ENCODE measurements at places on chromosomes 3 and 15.

DNA sequence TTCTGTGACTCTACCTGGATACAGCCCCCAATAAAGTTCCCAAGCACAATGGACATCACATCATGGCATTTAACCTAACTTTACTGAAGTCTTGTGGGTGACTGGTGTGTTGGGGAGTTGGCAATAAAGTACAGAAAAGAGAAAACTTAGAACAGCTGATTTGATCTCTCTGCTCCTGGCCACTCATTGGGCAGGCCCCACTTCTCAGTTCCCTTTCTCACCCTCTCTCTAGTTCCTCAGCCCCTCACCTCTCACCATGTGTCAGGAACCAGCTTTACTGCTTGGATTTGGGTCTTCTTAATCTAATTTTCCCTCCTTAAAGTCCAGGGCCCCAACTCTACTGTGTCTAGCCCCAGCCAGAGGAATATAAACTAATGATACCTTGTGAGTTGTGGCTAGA lies 713 bp upstream of the MUC13 start:
- DNase-seq, result no peak

GRCh38 chr3:134874737-134875413 lies 79.8 kb downstream of the EPHB1 start:
- DNase-seq, result no peak

GRCh38 chr3:150015901-150016300 lies 45.2 kb upstream of the PFN2 start:
- DNase-seq, result no peak

- peak; percentile 29 for DNase-seq
Measured at GRCh38 chr15:57472861-57473260, 96.6 kb downstream of the CGNL1 start.

- DNase-seq, result no peak
Measured at GRCh38 chr15:31607656-31608055, 281.0 kb downstream of the KLF13 start.

DNA sequence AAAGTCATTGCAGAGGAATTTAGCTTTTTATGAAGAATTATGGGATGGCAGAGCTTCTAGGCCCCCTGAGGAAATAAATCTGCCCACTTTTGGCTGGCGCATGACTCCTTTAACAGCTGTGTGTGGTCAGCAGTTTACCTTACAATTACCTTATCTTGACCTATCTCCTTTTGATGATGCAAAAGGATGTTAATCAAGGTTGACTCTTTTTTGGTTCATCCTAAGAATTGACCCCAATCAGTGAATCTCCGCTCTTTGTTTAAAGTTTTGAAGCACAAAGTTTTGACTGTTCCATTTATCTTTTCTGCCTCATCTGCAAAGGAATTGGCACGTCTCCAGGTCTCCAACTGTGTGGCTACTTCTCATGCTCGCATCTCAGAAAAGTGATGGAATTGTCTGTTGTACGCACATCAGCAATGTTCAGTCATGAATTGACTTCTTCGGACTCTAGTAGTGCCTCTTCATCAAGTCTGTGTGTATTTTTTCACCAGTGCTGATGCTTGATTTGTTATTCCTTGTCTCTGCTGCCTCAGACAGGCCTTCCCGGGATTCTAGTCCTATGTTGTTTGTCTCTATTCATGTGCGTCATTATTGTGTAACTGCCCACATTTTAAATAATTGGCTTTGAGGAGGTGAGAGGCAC lies 196.2 kb upstream of the CFAP20DC start:
- peak; percentile 22 for DNase-seq

DNA sequence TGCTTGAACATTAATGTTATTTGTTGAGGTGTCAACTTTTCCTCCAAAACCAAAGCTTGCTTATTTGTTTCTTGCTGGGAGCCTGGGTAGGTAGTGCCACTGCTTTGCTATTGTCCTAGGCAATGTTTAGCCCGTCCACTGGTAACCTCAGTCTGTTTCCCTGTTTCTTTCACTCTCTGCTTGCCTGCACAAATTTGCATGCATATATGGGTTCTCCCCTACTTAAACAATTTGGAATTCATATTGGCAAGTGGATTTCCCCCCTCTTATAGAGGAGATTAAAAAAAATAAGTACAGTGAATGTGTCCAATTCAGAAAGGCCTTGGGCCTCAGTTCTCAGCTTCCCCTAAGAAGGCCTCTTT lies 45.0 kb upstream of the BOC start:
- no peak for DNase-seq

DNA sequence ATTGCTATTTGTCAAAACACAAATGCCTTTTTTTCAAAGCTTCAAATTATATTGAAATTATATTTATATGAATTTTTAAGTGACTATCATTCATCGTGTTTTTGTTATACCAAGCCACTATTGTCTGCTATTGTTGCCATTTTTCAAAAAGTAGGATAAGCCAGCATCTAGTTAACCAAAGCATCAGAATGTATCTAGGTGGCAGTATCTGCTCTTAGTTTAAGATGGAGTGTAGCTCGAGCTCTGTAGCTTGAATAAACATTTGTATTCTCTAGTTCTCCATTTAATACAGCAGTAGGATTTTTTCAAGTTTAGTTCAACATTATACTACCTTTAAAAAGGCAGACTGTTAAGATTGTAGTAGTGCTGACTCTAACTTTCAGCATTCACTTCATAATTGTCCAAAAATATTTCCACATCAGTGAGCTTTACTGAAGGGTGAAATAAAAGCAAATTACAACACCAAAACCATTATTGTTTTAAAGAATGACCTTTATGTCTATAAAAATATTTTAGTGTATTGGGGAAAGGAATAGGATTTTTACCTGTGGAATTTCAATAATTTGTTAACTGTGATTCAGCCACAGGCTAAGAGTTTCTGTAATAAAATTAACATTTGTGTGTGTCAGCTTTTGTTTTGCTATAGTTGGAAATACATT lies 19.6 kb upstream of the C15orf61 start:
- DNase-seq, result peak; percentile 26

DNA sequence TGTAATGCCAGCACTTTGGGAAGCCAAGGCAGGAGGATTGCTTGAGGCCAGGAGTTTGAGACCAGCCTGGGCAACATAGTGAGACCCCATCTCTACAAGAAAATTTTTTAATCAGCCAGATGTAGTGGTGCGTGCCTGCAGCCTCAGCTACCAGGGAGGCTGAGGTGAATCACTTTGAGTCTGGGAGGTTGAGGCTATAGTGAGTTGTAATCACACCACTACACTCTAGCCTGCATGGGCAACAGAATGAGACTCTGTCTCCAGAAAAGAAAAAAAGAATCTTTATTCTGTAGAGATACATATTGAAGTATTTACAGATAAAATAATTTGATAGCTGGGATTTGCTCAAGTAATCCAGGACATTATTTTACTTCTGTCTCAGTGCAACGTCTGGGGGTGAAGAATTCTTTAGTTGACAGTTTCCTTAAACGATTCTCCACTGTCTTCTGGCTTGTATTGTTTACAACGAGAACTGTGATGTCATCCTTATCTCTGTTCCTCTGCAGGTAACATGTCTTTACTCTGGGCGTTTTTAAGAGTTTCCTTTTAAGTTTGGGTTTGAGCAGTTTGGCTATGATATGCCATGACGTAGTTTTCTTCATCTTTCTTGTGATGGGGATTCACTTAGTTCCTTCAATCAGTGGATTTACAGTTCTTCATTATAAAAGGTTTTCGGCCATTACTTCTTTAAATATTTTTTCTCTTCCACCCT lies 26.3 kb downstream of the KPNA1 start:
- no peak for DNase-seq

- no peak for DNase-seq
Measured at GRCh38 chr3:18415167-18415566, 10.0 kb downstream of the SATB1 start.

DNA sequence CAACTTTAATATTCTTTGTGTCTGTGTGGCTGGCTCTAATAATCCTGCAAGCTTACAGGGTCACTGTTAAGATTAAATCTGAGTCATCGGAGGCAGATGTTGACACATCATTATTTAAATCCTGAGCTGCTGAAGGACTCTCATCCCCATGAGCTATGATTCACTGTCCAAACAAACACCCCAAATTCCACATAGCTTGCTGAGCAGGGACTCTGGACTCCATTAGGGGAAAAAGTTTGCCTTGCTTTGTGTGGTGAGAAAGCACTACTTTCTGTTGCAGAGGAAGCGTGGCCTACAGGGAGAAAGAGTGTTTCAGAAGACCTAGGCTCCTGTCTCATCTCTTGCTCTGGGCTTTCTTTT lies 213.7 kb downstream of the PDCD6IP start:
- DNase-seq, result peak; percentile 98

DNA sequence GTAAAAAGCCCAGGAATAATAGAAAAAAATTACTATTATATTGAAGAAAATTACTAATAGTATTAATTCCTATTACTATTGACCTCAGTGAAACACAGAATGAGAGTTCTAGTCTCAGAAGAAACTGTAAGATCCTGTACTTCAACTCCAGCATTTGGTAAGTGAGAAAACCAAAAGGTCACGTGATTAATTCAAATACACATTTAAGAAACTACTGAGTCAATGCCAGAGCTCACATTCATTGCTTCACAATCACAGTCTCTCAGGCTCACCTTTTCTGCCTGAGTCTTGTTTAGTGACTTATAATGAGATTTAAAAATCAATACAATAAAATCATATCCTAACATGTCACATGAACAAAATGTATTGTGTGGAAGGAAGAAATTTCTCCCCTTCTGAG lies 556.1 kb downstream of the FGF12 start:
- no peak for DNase-seq

GRCh38 chr15:26070095-26070532 lies 207.0 kb upstream of the ATP10A start:
- DNase-seq, result no peak

- no peak for DNase-seq
Measured at GRCh38 chr3:59963676-59964075, 913.9 kb upstream of the CFAP20DC start.

- peak; percentile 92 for DNase-seq
Measured at GRCh38 chr15:57323806-57324589, 52.3 kb upstream of the CGNL1 start.

DNA sequence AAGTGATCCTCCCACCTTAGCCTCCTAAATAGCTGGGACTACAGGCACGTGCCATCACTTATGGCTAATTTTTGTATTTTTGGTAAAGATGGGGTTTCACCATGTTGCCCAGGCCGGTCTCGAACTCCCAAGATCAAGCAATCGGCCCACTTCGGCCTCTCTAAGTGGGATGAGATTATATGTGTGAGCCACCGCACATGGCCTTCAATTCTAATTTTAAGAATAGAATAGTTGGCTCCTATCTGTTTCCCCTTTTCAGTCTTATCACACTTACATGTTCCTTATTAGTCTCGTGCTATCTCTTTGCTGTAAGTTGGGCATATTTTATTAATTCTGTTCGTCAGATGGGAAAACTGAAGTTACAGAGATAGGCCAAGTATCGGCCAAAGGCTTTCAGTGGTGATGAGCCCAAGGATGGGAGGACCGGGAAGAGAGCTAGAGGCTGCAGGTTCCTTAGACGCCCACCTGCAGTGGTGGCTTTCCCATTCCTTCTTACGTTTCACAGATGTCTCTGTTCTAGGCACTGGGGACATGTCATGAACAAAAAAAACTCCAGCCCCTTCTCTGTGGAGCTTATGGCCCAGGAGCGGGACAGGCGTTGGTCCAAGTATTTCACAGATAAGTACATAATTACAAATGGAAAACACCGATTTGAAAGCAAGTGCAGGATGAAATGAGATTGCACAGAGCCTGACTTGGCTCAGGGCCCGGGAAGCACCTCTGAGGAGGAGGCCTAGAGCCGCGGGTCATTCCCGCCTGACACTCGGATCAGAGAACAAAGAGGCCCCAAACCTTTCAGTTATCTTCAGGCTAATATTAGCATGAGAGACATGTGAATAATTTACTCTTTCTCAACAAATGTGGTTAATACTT lies 91.1 kb upstream of the KLF13 start:
- no peak for DNase-seq

DNA sequence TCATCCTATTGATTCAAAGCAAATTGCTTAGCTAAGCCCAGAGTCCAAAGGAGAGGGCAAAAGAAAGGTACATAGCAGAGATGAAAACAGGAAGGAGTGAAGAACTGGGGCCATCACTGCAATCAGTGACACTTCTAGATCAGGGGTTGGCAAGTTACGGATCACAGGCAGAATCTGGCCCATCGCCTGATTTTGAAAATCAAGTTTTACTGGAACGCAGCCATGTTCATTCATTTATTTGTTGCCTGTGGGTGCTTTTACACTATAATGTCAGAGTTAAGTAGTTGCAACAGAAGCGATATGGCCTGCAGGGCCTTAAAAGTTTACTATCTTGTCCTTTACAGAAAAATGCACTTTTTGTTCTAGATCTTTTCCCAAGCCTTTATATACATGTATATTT lies 271.7 kb upstream of the TOPAZ1 start:
- DNase-seq, result no peak

DNA sequence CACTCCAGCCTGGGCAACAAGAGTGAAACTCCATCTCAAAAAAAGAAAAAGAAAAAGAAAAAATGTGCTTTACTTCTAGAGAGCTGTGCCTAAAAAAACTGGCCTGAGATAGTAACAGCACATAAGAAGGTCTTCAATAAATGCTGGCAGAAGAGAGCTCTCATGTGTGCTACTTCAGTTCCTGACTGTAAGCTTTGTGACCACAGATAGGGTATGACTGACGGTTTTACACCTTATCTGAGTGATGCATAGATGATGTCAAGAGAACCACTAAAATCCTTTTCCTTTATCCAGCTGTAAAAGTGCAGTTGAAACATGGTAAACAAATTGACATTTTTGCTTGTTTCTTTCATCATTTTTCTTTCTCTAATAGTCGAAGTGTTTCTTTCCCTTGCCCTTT lies 127.9 kb downstream of the C3orf70 start:
- no peak for DNase-seq

GRCh38 chr3:133492159-133492741 lies 81.2 kb upstream of the CDV3 start:
- DNase-seq, result no peak

- no peak for DNase-seq
Measured at GRCh38 chr3:124143047-124143446, 151.1 kb upstream of the ROPN1 start.

- no peak for DNase-seq
Measured at GRCh38 chr3:119084371-119085069, 49.9 kb upstream of the IGSF11 start.

- DNase-seq, result no peak
Measured at GRCh38 chr3:71513081-71513480, 70.4 kb downstream of the FOXP1 start.

- DNase-seq, result peak; percentile 29
Measured at GRCh38 chr3:62755285-62755684, 119.9 kb downstream of the CADPS start.

DNA sequence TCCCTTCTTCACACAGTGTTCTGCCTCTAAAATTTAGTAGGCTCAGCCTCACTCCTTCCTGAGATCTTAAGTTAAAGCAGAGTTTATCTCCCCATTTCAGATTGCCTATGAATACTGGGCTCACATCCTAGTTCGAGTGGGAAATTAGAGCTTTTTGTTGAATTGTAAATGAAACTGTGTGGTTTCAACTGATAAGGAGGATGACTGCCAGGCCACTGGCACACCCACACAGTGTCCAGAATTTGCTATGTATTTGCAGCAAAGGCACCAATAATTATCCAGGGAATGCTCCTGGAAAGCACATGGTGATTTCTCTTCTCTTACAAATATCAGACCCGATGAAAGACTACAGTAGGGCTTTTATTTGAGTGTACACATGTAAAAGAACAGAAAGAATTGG lies 308.1 kb upstream of the COL8A1 start:
- DNase-seq, result no peak

Measured in EL (cell line).